Frontal cortex (tissue), 4 donors: ENCODE measurements at places on chromosomes 2 and 18. TPM values are rescaled to one million over a fixed set of nuclear protein-coding genes. Genes with fewer than 3 reads are reported as not detected.

DNA sequence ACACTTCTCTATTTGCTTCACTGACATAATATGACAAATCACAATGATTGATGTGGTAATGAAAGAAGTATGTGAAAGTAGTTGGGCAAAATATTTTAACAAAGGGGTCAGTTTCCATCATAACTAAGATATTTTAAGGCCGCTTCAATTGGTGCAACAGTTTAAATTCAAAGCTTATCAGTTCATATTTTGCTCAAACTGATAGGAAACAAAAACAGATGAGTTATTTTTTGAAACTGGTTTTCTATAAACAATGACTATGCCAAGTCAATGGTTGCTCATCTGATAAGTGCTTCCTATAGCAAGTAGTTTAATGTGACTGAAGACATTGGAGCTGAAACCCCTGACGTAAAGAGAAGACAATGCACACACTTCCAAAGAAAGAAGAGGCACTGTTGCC is 1290.7 kb downstream of the SUCLG1 start:
- no peak for DNase-seq

ANKRD53 gene
- total RNA-seq: 1.2 TPM

GRCh38 chr2:158497486-158497885 is 40.7 kb downstream of the PKP4 start:
- DNase-seq: no peak

GRCh38 chr2:127093648-127094210 is 13.2 kb downstream of the BIN1 start:
- DNase-seq: no peak
